ENCODE measurements at places on chromosomes 7 and 10.

DNA sequence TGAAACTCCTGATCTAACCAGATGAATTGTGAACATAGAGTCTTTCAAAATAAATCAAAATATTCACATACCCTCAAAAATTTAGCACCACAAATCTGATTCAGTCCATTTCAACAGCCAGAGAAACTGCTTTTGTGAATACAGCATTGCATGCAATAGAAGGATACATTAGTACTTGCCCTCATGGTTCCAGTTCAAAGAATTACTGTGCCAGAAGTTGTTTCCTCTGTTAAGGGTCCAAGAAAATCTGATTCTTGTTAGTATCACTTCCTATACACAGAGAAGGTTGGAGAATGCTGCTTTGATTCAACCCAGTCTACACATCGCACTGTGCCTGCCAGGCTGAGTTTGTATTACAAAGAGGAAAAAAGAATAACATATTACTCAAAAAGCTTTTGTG is 115.6 kb downstream of the TFEC start:
- DNase-seq = no peak

GRCh38 chr10:32372000-32372875 is 25.3 kb upstream of the EPC1 start:
- DNase-seq = no peak

- no peak for DNase-seq
Measured at GRCh38 chr7:54811846-54812254, 52.8 kb upstream of the SEC61G start.

DNA sequence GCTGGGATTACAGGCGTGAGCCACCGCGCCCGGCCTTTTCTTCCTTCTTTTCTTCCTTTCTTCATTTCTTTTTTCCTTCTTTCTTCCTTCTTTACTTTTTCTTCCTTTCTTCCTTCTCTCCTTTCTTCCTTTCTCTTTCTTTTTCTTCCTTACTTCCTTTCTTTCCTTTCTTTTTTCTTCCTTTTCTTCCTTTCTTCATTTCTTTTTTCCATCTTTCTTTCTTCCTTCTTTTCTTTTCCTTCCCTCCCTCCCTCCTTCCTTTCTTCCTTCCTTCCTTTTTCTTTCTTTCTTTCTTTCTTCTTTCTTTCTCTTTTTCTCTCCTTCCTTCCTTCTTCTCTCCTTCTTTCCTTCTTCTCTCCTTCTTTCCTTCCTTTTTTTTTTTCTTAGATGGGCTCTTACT is 47.0 kb upstream of the CUX1 start:
- no peak for DNase-seq

- DNase-seq = no peak
Measured at GRCh38 chr7:37908221-37908788, 8.3 kb downstream of the SFRP4 start.

GRCh38 chr7:118657391-118658005 is 433.0 kb downstream of the ANKRD7 start:
- DNase-seq = no peak

DNA sequence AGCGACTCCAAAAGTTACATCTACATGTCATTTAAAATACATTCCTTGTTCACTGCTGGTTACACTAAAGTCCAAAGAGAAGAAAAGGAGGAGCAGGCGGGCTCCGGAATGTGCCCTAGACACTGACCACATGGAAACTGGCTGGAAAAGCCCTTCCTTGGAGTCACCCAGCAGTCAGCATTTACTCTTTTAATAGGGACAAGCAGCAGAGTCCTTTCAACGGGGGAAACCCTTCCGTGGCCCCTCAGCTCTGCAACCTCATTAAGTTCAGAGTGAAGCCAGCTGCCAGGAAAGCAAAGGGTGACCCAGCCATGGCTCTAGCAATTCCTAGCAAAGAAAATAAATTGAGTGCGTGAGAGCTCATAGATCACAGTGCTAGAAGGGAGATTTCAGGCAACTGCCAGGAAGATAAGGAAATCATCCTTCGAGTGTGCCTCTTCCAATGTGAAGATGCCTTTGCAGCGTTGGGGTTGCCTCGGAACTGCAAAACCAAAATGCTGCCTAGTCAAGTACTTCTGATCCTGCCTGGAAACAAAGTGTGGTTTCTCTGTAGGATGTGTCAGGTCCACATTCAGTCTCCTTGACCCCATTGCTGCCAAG is 101.6 kb downstream of the SORBS1 start:
- no peak for DNase-seq

DNA sequence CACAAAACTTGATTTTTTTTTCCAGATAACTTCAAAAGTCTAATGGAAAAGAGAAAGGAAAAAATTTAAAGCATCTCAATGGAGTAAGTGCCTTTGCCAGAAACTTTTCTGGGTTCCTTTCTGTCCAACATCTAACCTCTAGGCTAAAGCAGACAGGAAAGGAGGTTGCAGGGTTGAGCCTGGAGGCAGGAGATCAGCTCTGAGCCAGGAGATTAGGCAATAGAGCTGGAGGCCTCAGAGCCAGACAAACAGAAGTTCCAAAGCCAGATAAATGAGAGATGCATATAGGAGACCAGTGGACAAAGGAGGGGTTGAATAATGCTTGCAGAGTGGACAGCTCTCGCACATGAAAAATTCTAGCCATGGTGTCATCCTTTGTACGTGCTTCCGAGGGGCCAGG is 42.9 kb downstream of the CHN2 start:
- no peak for DNase-seq

- DNase-seq = no peak
Measured at GRCh38 chr10:74755273-74755672, 71.1 kb upstream of the KAT6B start.

DNA sequence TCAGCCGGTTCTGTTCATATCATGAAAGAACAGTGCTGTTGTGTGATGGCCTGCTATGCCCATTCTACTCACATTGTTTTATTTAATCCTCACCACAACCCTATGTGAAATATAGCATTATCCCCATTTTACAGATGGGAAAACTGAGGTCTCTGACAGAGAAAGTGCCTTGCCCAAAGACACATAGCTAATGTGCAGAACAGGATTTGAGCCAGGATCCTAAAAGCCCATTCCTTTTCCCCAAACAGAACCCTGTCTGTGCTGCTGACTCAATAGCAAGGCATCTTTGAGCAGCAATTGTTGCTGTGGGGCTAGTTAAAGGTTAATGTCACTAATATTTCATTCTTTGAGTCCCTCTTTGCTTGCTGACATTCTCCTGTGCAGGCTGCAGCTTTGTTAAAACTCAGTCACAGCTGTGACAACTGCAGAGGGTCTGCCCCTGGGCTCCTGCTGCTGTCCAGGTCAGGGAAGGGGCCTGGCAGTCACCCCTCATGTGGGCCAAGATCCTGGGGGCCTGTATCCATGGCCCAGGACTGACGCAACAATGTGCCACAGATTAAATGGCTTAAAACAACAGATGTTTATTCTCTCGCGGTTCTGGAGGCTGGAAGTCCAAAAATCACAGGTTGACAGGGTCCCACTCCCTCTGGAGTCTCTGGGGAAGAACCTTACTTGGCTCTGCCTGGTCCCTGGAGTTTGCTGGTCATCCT is 40.4 kb downstream of the AFAP1L2 start:
- DNase-seq = no peak

DNA sequence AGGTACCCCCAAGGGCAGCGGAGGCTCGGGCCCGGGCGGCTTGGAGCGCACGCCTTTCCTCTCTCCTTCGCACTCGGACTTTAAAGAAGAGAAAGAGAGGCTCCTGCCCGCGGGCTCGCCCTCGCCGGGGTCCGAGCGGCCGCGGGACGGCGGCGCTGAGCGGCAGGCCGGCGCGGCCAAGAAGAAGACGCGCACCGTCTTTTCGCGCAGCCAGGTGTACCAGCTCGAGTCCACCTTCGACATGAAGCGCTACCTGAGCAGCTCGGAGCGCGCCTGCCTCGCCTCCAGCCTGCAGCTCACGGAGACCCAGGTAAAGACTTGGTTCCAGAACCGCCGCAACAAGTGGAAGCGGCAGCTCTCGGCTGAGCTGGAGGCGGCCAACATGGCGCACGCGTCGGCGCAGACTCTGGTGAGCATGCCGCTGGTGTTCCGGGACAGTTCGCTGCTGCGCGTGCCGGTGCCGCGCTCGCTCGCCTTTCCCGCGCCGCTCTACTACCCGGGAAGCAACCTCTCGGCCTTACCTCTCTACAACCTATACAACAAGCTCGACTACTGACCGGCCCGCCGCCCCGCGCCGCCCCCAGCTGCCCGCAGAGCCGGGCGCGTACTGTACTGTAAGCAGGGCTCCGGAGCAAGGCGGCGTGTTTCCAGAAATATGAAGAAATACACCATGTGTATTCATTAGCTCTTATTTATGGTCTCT is 1.8 kb downstream of the HMX2 start:
- no peak for DNase-seq

DNA sequence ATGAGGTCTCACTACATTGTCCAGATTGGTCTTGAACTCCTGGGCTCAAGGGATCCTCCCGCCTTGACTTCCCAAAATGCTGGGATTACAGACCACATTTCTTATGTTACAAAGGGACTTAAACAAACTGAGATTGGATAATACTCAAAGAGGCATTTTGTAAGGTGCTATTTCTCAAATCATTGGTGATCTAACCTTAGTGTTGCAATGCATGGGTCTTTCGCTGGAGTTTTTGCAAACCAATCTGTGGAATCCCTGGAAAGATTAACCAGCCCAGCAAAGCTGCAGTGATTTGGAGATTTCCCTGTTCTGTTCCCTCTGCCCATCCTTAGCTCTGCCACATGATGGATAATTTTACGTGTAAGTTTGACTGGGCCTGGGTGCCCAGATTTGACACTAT is 20.4 kb upstream of the ECHDC3 start:
- no peak for DNase-seq

DNA sequence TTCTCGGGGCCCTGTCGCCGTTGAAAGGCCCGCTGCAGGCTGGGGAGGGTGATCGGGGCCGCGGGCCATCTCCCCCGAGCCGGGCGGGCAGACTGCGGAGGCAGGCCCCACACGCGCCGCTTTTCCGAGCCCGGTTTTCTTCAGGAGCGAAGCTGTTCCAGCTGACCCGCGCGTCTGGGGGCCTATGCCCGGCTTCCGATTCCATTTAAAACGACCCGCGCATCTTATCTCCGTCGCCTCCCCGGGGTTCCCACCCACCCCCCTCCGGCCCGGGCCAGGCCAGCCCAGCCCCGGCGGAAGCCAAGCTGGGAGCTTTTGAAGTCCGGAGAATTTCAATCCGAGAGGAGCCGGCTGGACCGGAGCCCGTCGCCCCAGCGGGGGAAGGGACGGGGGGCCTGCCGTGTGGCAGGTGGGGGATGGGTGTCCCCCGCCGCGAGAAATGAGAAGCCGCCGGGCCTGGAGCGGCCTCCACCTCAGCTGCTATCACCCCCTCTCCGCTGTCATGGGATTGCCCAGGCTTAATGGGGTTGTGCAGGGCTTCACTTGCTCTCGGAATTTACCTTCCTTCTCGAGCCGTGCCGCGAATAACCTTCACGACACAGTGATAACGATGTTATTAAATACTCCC is 3.1 kb upstream of the EVX1 start:
- DNase-seq = no peak

DNA sequence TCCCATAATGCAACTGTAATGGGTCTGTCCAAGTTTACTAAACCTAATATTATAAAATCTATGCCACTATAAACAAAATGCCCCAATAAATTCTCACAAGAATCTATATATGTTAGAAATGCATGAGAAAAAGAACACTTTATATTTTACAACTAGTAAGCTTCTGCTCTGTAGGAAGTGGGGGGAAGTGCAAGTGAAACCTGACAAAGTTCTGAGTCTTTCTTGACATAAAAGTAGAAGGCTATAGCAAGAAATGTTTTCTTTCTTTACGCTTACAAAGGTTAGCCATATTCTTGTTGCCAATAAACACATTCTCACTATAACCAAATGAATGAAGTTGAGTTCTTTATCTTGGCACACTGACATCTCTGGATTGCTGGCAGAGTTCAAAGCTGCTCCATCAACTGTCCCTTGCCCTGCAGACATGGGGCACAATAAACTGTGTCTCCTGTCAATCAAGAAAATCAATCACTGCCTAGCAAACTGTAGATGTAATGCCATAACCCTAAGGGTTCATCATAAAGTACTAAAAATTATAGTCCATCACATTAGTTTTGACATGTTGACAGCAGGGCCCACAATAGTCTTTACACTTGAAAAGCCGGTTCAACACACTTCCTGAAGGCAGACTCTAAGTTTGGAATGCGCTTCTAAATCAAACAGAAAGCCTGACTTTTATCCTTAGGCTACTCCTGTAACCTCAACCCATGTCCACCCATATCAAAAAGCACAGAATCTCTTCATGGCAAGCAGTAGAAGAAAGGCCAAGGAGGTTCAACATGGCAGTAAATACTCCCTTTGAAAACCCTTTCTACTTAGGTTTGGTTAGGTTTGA is 58.6 kb downstream of the TPK1 start:
- no peak for DNase-seq
